ENCODE measurements at places on chromosomes 5 and 9. TPM values are rescaled to one million over a fixed set of nuclear protein-coding genes. Genes with fewer than 3 reads are reported as not detected.
A peak's percentile ranks its signal among the peaks of the same experiment; 100 is the strongest.

GRCh38 chr9:127545196-127546124 is 66.6 kb upstream of the STXBP1 start:
- H3K4me3 ChIP-seq = no peak overlapping the region
- H3K36me3 ChIP-seq = no peaks in the 10 kb centered on the region
- H3K27ac ChIP-seq = no peak overlapping the region
- no peaks in the 10 kb centered on the region for H3K27me3 ChIP-seq
- H3K4me1 ChIP-seq = no peaks in the 10 kb centered on the region
- peak; percentile 80 for DNase-seq

GRCh38 chr9:89902450-89903140 is 297.8 kb downstream of the GADD45G start:
- no peak for DNase-seq
- no peak overlapping the region for H3K4me3 ChIP-seq
- no peaks in the 10 kb centered on the region for H3K36me3 ChIP-seq
- H3K27ac ChIP-seq = no peak overlapping the region

DNA sequence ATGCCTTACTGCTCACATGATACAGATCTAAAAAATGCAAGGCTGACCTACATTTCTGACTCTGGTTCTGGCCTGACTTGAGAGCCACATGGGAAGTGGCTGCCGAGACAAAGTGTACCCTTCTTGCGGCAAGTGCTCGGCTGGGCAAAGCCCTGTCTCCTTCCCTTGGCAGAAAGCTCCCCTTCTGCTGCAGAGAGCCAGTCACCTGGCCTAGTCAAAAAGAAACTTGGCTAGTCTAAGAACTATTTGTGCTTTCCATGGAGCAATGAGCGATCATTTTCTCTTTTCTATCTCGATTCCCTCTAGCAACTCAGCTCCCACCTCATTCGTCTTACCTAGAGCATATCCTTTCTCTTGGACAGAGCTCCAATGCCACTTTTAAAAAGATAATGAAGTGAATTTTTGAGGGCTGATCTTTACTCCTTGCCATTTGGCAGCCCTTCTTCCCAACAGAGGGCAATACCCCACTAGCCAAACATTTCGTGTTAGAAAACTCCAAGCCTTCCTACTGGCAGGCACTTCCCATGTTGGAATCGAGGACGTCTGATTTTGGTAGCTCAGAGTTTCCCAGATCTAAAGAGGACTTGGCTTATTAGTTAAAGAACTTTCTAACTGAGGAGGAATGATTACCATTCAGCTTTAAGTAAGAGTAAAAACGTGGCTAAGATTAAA is 108.1 kb upstream of the PRRC1 start:
- no peaks in the 10 kb centered on the region for H3K4me1 ChIP-seq
- no peak overlapping the region for H3K4me3 ChIP-seq
- H3K36me3 ChIP-seq = no peaks in the 10 kb centered on the region

- no peaks in the 10 kb centered on the region for H3K36me3 ChIP-seq
- no peaks in the 10 kb centered on the region for H3K4me1 ChIP-seq
- H3K4me3 ChIP-seq = no peak overlapping the region
- H3K27me3 ChIP-seq = no peaks in the 10 kb centered on the region
These were observed 29.2 kb downstream of the CDKN2A start for GRCh38 chr9:21964925-21965385.

- peaks cover 2% of the 10 kb centered on the region for H3K36me3 ChIP-seq
- no peak overlapping the region for H3K4me3 ChIP-seq
- no peak overlapping the region for H3K27ac ChIP-seq
- no peaks in the 10 kb centered on the region for H3K27me3 ChIP-seq
- H3K4me1 ChIP-seq = no peaks in the 10 kb centered on the region
These were observed 11.2 kb downstream of the MVB12B start for GRCh38 chr9:126337729-126338372.

GRCh38 chr5:158773161-158773560 is 326.6 kb downstream of the EBF1 start:
- H3K27me3 ChIP-seq = no peaks in the 10 kb centered on the region
- H3K36me3 ChIP-seq = no peaks in the 10 kb centered on the region
- peak overlapping the region; percentile 15 for H3K27ac ChIP-seq
- no peak overlapping the region for H3K4me3 ChIP-seq

- no peak overlapping the region for H3K27ac ChIP-seq
- H3K4me3 ChIP-seq = no peak overlapping the region
- H3K4me1 ChIP-seq = no peaks in the 10 kb centered on the region
- DNase-seq = no peak
- no peaks in the 10 kb centered on the region for H3K27me3 ChIP-seq
These were observed 158.3 kb upstream of the MAP3K1 start for GRCh38 chr5:56656846-56657726.

DNA sequence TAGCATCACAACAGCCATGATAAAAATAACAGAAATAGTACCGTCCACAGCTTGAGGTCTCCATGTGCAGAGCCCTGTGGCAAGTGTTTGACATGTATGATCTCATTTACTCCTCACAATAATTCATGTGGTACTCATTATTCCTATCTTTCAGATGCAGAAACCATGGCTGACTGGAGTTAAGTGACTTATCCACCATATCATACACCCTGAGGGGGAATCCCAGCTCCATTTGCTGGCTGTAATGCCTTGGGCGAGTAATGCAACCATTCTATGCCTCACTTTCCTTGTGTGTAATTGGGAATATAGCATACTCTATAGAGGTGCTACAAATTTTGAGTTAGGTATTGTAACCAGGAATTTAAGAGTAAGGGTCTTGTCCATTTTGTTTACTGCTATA is 347.0 kb upstream of the CLINT1 start:
- no peak overlapping the region for H3K27ac ChIP-seq
- H3K4me3 ChIP-seq = no peak overlapping the region
- H3K27me3 ChIP-seq = no peaks in the 10 kb centered on the region
- H3K36me3 ChIP-seq = no peaks in the 10 kb centered on the region

DNA sequence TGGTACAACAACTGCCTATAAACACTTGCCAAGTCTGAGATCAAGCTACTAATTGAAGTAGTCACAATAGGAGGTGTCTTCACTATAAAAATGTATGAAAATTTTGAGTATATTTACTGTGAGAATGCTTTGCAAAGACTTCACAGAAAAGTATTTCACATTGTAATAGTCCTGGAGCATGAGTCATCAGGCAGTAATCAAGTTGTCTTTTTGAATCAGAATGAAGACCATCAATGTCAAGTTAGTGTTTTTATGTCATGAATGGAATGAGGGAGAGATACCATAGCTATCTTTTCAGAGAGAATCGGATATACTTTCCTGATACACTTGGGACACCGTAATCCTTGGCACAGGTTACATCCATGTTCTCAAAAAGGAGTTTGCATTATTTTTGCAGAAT is 466.9 kb upstream of the ARRDC3 start:
- no peaks in the 10 kb centered on the region for H3K4me1 ChIP-seq
- no peak for DNase-seq
- no peaks in the 10 kb centered on the region for H3K36me3 ChIP-seq
- no peak overlapping the region for H3K4me3 ChIP-seq
- no peak overlapping the region for H3K27ac ChIP-seq

- no peaks in the 10 kb centered on the region for H3K27me3 ChIP-seq
- no peak overlapping the region for H3K27ac ChIP-seq
- no peak overlapping the region for H3K4me3 ChIP-seq
- no peaks in the 10 kb centered on the region for H3K36me3 ChIP-seq
- H3K4me1 ChIP-seq = no peaks in the 10 kb centered on the region
- no peak for DNase-seq
These were observed 791.4 kb downstream of the MTRR start for GRCh38 chr5:8660133-8660893.

Gene PCDHA9
- total RNA-seq = 0.13 TPM

Gene NEUROG1
- total RNA-seq = not detected

Gene HRCT1
- total RNA-seq = 23.1 TPM

Gene CXCL14
- 219 TPM for total RNA-seq

Gene PLPPR1
- total RNA-seq = not detected

Gene URM1
- 34.0 TPM for total RNA-seq

All from aorta (tissue), 5 donors.